ENCODE measurements at places on chromosomes 3 and 15. TPM values are rescaled to one million over a fixed set of nuclear protein-coding genes. Genes with fewer than 3 reads are reported as not detected.
A peak's percentile ranks its signal among the peaks of the same experiment; 100 is the strongest.

HYAL1 gene
- total RNA-seq = 4.8 TPM

HYAL3 gene
- 2.7 TPM for total RNA-seq

TEX55 gene
- not detected for total RNA-seq

DNA sequence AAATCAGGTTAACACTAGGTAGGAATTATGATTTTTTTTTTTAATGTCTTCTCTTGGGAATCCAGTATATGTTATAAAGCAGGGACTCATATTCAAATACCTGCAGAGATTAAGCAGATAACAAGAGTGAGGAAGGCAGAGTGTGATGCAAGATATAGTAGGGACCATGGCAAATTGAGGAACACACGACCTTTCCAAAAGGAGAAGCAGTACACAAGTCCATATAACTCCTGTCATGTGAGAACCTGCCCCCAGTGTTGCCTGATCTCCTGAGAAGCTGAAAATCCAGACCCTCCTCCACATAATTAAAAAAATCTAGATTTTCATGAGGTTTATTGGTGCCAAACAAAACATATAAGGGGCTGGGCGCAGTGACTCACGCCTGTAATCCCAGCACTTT is 3.6 kb downstream of the RFC4 start:
- no peaks in the 10 kb centered on the region for H3K27me3 ChIP-seq
- H3K4me1 ChIP-seq = no peaks in the 10 kb centered on the region
- no peak overlapping the region for H3K27ac ChIP-seq

DNA sequence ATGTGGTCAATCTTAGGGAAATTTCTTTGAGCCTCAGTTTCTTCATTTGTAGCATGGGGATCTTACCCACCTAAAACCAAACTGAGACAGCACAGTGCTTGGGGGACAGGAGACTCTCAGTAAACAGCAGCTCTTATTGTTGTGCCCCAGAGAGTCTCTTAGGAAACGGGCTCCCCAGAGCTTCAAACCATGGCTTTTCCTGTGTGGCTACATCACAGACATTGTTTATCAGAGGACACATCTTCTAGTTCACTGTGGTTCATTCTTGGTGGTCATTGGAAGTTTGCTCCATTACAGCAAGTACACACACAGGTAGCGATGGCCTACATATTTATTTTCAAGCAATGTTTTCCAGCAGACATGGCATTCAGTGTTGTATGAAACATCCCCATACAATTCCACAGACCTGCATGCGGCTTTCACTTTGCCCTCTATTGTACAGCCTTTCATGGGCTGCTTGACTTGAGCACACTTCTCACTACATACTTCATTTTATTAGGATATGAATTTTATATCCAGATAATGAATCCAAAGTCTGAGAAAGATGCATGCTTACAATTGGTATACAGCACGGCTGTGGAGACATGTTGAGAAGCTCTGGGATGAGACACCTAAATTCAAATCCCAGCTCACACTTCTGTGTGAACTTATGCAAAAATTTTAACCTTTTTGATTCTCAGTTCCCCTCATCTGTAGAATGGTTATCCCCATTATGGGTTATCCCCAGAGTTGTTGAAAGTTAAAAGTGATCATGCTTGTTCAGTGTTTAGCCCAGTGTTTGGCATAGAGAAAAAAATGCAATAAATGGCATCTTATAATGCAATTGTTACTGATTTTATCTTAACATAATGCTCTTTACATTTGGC is 84.8 kb upstream of the ICE2 start:
- no peak for DNase-seq
- H3K36me3 ChIP-seq = no peaks in the 10 kb centered on the region
- H3K4me3 ChIP-seq = no peak overlapping the region

DNA sequence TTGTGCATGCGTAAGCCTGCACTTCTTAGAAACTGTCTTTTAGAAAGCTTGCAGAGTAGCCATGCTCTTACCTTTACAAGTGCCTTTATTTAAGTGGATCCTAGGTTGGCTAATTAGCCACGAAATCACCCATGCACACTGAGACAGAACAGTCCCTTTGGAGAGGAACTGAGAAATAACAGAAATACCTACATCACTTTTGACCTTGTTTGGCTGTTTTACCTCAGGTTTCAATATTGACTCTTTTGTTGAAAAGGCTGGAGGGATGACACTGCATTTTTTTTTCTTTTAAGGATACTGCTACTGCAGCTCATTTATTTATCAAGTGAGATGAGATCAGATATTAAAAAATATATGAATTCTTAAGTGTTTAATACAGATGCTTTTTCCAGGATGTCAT is 155.6 kb upstream of the GOLIM4 start:
- no peaks in the 10 kb centered on the region for H3K4me1 ChIP-seq
- H3K27ac ChIP-seq = no peak overlapping the region
- DNase-seq = no peak
- H3K27me3 ChIP-seq = peaks cover 31% of the 10 kb centered on the region
- H3K36me3 ChIP-seq = no peaks in the 10 kb centered on the region

GRCh38 chr3:88057630-88058305 is 1.0 kb downstream of the CGGBP1 start:
- H3K27me3 ChIP-seq = no peaks in the 10 kb centered on the region
- peak overlapping the region; percentile 96 for H3K27ac ChIP-seq
- no peaks in the 10 kb centered on the region for H3K36me3 ChIP-seq
- no peak for DNase-seq
- peak overlapping the region; percentile 100 for H3K4me3 ChIP-seq
- H3K4me1 ChIP-seq = peaks cover 12% of the 10 kb centered on the region

- no peak overlapping the region for H3K4me3 ChIP-seq
- peak; percentile 16 for DNase-seq
- H3K36me3 ChIP-seq = peaks cover 6% of the 10 kb centered on the region
- H3K27ac ChIP-seq = no peak overlapping the region
Observed at GRCh38 chr3:127680798-127681221, 8.1 kb downstream of the ABTB1 start.

DNA sequence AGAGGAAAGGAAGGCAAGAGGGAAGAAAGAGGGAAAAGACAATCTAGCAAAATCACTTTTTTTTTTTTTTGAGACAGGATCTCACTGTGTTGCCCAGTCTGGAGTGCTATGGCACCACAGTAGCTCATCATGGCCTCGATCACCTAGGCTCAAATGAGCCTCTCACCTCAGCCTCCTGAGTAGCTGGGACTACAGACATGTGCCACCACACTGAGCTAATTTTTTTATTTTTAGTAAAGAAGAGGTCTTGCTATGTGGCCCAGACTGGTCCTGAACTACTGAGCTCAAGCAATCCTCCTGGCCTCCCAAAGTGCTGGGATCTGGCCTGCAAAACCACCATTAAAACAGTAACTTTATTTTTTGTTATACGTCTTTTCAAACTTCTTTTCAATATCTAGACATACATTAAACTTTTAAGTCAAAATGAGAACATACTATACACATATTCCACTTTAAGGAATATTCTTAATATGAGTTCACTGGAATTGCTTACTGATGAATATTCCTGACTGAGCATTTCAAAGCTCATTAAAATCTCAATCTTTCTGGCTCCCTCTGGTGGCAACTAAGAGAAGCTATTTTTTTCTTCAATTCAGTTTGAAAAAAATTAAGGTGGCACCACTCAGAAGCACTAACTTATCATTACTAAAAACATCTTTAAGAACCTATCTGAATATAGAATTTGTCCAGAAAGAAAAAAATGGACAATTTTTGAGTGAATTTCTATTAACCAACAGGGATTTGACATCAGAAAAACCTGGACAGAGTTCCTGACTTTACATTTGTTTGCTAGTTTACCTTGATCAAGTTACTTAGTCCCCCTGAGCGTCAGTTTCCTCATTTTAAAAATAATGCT is 40.9 kb downstream of the UACA start:
- no peak for DNase-seq
- H3K4me1 ChIP-seq = no peaks in the 10 kb centered on the region
- H3K27ac ChIP-seq = no peak overlapping the region
- no peak overlapping the region for H3K4me3 ChIP-seq

Measured in breast epithelium (tissue), 4 donors.